SJSA1 (cell line): ENCODE measurements at places on chromosomes 7 and 10.

DNA sequence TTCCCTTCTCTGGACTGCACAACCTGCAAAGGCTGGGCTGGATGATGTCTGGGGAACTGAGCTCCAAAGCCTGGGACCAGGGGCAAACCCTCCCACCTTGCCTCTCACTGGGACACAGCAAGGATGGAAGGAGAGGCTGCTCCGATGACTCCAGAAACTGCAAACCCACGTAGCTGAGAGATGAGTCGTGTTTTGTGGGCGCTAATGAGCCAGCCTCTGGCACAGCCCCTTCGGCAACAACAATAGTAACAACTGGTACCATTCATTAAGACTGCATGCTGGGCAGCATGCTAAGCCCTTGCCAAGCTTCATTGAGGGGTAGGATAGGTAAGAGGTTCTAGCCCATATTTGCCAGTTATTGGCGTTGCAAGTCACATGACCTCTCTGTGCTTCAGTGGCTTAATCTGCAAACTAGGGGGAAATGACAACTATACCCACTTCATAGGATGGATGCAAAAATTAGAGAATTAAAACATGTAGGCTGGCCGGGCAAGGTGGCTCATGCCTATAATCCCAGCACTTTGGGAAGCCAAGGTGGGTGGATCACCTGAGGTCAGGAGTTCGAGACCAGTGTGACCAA, 145.9 kb downstream of the SH3PXD2A start:
- no peak for DNase-seq

DNA sequence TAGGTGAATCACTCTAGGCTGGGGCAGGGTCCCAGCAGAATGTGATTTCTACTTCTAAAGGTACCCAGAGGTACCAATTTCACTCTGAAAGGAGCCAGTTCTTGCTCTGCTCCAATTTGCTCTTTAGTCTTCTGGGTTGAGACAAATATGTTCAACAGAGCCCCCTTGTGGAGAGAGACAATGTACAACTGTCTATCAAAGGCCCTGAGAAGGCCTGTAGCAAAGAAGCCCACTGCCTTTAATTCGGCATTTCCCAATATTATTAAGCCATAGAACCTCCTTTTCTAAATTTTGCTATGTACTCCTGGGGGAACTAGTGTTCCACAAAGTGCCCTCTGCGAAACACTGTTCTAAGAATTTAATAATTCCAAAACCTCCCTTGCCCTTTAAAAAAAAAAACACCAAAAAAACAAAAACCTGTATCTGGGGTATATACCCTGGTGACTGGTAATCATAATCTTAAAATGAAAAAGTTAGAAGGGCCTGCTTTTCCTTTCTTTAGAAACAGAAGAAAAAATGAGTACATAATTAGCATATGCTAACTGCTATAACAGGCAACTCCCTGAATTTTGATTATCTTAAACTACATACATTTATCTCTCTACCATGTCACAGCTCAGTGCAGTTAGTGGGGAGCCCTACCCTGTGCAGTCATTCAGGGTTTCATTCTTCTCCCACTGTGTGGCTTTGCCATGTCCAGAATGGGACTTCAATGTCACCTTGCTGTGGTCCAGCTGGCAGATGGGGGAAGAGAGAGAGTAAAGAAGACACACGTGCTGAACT, 160.9 kb upstream of the BMPER start:
- no peak for DNase-seq

DNA sequence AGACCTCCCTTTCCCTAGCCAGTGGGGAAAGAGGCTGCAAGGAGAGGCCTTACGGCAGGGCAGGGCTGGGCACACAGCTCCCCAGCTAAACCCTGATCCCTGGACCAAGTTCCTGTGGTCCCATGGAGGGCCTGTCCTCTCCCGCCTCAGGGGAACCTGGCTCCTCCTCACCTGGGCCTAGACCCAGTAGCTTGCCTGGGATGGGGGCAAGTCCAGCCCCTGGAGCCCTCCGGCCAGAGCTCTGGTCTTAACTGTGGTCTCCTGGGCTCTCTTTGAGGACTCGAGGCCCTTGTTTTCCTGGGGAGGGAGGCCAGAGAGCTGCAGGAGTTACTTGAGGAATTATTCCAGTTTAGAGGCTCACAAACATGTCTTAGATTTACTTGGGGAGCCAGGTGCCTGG, 1.5 kb downstream of the ZP3 start:
- DNase-seq: no peak

DNA sequence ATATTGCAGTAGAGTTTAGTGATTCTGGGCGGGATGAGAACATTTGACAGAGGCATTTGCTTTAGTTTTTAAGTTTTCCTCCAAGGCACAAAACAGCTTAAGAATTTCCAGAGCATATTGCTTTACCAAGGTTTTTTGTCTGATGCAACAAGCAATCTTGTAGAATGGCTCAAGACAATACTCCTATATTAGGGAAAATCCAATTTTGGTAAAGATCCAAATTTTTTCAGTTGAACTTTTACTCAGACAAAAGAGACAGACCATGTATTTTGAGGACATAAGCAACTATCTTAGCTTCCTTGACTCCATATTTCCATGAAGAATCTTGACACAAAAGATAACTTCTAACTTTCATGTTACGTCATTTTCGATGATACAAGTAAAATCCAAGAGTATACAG, 92.3 kb upstream of the NANOS1 start:
- DNase-seq: no peak

DNA sequence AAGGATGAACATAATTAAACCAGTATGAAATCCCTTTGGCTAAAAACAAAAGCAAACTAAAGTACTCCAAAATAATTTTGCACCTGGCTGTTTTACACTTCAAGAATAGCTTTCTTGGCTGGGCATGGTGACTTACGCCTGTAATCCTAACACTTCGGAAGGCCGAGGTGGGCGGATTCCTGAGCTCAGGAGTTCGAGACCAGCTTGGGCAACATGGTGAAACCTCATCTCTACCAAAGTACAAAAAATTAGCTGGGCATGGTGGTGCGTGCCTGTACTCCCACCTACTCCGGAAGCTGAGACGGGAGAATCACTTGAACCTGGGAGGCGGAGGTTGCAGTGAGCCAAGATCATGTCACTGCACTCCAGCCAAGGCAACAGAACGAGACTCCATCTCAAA, 92.2 kb upstream of the AMPH start:
- DNase-seq: no peak

- peak; percentile 83 for DNase-seq
Observed at GRCh38 chr10:71771821-71772617, 1.3 kb downstream of the VSIR start.

GRCh38 chr7:36011588-36011965, 141.5 kb upstream of the EEPD1 start:
- no peak for DNase-seq
